Ovary (tissue), 10 donors: ENCODE measurements at places on chromosomes 11 and 22.

DNA sequence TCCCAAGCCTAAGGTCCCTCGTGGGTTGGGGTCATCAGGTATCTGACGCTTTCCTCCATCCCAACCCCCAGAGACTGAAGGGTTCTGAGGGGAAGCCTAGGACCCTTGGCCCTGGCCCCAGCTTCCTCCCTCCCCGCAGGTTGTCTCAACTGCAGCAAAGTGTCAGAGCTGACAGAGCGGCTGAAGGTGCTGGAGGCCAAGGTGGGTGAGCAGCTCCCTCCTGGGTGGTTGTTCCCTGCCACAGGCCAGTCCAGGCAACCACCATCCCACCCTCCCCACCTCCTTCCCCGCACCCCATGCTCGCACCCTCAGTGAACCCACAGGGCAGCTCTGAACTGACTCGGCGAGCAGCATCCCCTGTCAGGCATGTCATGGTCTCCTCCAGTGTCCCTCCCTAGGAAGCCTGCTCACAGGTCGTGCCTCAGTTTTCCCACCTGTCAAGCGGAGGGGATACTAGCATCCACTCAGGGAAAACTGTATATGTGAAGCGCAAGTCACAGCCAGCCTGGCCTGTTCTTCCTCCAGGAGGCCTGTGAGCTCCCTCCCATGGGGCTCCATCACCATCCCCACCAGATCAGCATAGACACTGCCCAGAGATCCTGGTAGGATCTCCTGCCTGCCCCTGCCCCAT lies 20.8 kb downstream of the EMID1 start:
- DNase-seq: no peak

GRCh38 chr11:75667255-75667830 lies 1.5 kb downstream of the MAP6 start:
- DNase-seq: no peak

DNA sequence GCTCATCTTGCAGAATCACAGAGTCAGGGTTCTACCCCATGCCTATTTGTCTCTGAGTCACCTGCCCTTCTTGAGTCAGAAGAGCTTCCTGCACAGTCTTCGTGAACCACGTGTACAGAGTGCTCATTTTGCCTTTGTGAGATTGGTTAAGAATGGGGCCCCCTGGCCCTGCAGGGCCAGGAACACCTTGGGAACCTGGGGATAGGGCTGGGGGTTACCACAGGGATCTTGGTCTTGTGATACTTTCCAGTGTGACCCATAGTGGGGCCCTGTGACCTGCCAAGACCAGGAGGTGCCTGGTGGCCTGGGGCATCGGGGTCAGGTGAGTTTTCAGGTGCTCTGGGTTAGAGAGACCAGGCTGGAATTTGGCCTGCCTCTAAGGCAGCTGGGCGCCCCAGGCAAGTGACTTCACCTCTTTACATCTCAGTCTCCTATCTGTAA lies 9.4 kb downstream of the TMPRSS13 start:
- DNase-seq: no peak

DNA sequence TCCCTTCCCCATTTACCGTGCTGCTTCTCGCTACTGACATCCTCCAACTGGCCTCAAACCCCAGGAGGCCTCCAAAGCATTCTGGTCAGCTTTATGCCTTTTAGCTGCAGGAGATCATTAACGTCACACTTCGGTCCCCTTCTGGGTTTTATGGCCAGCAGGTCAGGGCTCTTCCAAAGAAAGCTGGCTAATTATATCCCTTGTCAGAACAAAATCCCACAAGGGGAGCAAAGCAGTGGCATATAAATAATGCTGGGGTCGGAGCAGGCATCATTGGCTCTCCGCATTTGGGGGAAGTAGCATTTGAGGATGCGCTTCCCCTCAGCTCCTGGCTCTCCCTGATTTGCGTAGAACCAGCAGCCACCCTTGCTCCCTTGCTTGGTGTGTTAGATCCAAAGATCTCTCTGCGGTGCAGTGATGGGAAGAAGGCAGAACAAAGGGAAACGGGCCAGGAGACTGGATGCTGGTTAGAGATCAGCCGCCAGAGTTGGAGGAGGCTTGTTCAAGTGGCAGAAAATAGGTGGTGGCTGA lies 117.4 kb downstream of the DBX1 start:
- no peak for DNase-seq

- no peak for DNase-seq
These were observed 113.8 kb downstream of the CADM1 start for GRCh38 chr11:115390441-115390840.

DNA sequence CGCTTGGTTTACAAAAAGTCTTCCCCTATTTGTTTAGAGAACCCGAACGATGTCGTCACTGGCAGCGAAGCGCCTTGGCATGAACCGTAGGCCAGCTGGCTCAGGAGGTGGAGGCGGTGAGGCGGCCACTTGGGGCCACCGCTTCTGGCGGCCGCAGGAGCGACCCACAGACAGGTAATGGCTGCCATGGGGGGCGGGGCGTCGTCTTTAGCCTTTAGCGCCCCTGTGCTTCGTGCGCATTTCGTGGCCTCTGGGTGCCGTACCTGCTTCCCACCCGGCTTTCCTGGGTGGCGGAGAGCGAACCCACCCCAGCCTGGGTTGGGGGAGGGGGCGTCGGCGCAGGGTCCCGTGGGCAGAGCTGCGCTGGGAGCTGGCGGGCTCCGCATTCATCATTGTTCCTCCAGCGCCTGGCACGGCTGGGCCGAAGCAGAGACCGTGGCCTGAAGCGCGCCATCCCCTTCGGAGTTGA lies 469 bp upstream of the OSBP2 start:
- peak; percentile 65 for DNase-seq

DNA sequence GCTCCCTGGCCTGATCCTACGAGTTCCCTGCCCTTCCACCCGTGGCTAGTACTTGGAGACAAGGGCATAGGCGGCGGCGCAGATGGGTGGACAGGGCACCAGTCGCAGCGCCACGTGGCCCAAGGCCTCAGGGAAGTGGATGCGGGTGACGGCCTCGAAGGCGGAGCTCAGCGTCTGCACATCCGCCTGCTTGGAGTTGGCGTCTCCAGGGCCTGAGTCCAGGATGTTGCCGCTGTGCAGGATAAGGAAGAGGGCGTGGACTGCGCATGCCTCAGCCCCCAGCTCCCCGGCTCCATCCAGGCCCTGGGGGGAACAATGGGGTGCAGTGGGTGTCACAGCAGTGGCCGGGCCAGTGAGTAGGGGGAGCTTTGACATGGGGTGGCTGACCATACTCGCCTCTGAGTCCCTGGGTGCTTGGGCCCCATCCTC lies 6.6 kb downstream of the PITPNM1 start:
- DNase-seq: no peak

- DNase-seq: no peak
These were observed 4.6 kb upstream of the RTCB start for GRCh38 chr22:32416556-32417085.

GRCh38 chr11:130037058-130037457 lies 32.6 kb upstream of the APLP2 start:
- DNase-seq: no peak

GRCh38 chr11:60918939-60919265 lies 4.9 kb downstream of the TMEM109 start:
- no peak for DNase-seq

- no peak for DNase-seq
These were observed 96.2 kb downstream of the PDHX start for GRCh38 chr11:35012467-35013191.

GRCh38 chr22:36323182-36323854 lies 64.4 kb downstream of the MYH9 start:
- DNase-seq: no peak

- no peak for DNase-seq
These were observed 545 bp downstream of the FEN1 start for GRCh38 chr11:61793083-61793828.

DNA sequence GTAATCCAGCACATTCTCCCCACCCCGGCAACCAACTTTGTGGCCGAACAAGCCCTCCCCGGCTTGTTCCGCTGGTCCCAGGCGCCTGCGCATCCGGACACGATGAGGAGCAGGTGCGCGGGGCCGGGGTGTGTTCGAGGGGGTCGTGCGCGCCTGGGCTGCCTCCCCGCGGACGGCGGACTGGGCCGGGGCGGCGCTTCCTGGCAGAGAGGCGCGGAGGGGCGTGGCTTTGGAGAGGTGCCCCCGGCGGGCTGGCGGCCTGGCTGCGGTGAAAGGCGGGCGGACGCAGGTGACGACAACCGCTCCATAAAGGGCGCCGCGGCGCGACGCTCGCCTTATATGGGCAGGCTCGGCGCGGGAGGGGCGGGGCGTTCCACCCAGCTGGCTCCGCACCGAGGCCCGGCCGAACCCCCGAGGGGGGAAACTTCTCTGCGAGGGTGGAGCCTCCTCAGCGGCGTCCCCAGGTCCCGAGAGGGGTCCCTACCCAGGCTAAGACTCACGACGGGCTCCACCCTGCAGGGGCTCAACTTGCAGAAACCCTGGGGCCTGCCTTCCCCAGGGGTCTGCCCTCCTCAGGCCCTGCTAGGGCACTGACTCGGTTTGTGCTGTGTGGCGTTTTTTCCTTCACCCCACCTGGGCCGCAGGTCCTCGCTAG lies 26.4 kb downstream of the TXN2 start:
- peak; percentile 95 for DNase-seq

DNA sequence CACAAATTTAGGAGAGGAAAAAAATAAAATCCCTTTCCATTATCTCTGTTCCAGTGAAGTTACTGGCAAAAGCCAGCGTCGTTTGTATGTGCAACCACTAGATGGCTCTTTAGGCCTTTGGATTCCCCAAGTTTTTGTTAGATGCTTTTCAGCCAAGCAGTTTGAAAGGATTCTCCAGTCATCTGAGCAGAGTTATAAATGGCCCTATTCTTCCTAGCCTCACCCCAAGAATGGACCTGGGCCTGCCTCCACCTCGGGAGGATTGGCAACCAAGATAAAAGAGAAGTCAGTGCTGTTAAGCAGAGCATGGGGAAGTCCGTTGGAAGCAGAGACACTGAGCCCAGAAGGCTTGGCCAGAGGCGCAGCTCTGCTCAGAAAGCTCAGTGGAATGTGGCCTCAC lies 15.4 kb downstream of the FAM181B start:
- DNase-seq: no peak

GRCh38 chr11:17515443-17516176 lies 28.6 kb downstream of the USH1C start:
- no peak for DNase-seq

DNA sequence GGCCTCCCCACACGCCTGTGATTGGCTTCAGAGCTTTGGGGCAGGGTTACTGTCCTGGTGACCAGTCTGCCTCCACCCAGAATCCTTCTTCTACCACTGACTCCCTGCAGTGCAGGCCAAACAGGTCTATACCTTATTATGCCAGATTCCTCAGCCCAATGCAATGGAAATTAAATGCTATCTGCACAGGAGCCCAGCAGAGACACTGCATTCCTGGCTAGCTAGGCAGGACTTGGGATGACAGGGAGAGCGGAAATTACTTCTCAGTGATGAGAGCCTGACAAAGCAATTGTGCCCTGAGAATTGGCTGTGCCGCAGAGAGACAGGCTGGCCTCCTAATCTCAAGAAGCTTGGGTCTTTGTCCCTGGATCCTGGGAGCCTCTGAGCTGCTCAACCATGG lies 143.8 kb upstream of the NCAM1 start:
- DNase-seq: no peak
